ENCODE measurements at places on chromosomes 12 and 14. TPM values are rescaled to one million over a fixed set of nuclear protein-coding genes. Genes with fewer than 3 reads are reported as not detected.

Gene ITFG2
- 116 TPM for total RNA-seq

Gene NOVA1
- 8.0 TPM for total RNA-seq

Gene TMEM179
- 1.7 TPM for total RNA-seq

GRCh38 chr12:104494793-104495158 is 38.0 kb downstream of the CHST11 start:
- no peak for DNase-seq

Gene TAS2R14
- total RNA-seq: 3.4 TPM

DNA sequence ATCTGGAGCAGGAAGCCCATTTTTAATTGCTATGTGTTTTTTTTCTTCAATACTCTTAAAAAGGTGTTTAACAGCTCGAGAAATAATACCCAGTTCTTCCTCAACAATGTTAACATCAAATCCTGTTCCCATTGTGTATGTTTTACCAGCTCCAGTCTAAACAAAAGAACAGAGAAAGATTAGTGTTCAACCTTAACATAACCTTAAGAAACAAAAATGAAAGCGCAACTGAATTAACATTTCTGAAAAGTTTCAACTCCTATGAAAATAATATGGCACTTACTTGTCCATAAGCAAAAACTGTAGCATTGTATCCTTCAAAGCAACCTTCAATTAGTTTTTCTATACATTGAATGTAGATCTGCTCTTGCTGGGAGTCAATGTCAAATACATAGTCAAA is 73.2 kb downstream of the KIF21A start:
- no peak for DNase-seq

- no peak for DNase-seq
Observed at GRCh38 chr12:96889273-96889933, 17.7 kb upstream of the NEDD1 start.

GRCh38 chr12:80589077-80589476 is 118.4 kb upstream of the MYF6 start:
- DNase-seq: no peak

DNA sequence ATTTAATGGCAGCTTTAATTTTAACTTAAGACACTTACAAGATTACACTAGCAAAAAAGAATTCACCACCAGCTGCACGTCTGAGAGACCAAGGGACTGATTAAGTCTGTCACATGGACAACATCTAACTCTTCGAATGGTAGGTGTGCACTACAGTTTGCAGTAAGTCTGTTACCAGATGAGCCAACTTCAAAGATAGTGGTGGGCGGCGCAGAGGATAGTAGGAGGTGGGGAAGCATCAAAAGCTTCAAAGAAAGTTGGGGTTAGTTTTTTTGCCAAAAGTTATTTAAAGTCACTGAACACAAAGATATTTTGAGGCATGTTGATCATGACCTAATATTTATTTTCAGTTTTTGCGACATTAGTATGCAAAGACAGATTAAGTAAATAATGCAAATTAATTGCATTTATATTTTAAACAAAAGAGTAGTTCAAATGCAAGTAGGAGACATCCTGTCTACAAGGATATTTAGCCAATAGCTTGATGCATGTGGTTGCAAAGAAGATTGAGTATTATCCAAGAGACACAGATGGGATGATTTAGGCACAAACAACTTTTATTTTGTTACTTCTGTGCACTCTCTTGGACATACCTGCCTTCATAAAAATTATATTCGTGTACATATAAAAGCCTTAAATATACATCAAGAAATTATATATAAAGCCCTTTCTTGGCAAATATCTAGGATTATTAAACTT is 327.7 kb downstream of the BMP4 start:
- DNase-seq: no peak

DNA sequence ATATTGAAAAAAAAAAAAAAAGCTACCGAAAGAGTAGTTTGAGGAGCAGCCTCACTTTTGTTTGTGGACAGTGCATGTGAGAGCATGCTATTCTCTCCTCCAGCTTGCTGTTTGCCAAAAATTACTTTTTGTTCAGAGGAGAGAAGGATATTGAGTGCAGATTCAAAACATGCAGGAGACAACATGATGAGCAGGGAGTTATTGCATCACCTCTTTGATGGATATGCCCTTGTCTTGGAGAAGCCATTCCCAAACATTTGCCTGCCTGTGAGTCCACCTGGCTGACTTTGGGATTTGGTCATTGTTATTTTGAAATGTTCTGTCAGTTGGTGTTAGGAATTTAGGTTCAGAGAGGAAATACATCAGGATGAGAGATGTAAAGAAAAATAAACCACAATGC is 2.4 kb downstream of the C12orf75 start:
- DNase-seq: no peak

Gene TDRD9
- total RNA-seq: not detected

Gene LRP1
- 271 TPM for total RNA-seq

Gene SLC5A8
- total RNA-seq: 0.28 TPM

DNA sequence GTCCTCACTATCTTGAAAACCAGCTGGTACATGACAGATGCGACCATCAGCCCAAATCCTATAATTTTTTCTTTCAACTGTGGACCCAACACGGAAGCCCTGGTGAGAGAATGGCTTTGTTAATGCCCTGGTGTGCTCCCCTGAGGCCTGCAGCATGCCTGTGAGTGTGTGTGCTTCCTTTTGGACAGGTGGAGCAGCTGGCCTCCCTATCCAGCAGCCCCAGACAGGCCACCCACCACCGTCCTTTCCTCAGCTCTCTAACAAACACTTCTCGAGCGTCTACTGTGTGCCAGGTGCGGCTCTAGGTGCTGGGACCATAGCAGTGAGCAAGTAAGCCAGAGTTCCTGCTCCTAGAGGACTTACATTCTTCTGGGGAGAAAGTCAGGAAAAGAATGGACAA is 78.9 kb upstream of the GZMB start:
- no peak for DNase-seq

Gene JDP2
- total RNA-seq: 56.7 TPM

Gene CSRP2
- total RNA-seq: 1.9 TPM

DNA sequence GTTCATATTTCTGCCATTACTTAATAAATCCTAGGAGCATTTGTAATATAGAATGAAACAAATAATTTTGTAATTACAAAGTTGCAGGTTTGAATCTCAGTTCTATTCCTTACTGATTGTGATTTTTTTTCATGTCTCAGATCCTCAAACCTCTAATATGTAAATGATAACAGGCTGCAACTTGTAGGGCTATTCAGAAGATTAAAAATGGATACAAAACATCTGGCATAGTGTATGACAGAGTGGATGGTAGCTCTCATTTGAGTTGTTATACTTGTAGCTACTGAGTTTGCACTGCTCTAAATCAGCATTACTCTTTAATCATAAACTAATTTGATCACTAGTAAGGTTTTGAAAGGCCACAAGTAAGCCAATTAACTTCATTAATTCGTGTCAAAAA is 406.3 kb upstream of the MGAT4C start:
- DNase-seq: no peak

Gene GUCY2C
- total RNA-seq: 107 TPM

DNA sequence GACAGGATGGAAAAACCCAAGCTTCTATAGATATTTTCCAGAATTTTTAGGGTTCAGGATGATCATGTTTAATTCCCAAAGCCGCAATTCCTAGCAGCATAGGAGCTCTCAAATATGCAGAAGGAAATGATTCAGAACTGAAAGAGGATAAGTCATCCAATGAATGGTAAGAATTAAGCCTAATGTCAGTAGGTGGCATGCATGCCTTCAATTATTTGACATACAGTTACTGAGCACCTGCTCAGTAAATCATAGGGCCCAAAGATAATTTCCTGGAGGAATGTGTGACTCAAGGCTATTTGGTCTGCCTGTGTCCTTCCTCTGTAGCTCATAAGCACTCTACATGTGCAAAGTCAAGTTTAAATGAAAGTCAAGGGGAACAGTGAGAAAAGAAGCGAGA is 116.8 kb upstream of the SLC38A4 start:
- no peak for DNase-seq

Gene CMKLR1
- 2.0 TPM for total RNA-seq

GRCh38 chr14:105447651-105448640 is 26.7 kb upstream of the CRIP2 start:
- no peak for DNase-seq

Gene MED13L
- total RNA-seq: 181 TPM

Gene DNAJC22
- total RNA-seq: 5.0 TPM

DNA sequence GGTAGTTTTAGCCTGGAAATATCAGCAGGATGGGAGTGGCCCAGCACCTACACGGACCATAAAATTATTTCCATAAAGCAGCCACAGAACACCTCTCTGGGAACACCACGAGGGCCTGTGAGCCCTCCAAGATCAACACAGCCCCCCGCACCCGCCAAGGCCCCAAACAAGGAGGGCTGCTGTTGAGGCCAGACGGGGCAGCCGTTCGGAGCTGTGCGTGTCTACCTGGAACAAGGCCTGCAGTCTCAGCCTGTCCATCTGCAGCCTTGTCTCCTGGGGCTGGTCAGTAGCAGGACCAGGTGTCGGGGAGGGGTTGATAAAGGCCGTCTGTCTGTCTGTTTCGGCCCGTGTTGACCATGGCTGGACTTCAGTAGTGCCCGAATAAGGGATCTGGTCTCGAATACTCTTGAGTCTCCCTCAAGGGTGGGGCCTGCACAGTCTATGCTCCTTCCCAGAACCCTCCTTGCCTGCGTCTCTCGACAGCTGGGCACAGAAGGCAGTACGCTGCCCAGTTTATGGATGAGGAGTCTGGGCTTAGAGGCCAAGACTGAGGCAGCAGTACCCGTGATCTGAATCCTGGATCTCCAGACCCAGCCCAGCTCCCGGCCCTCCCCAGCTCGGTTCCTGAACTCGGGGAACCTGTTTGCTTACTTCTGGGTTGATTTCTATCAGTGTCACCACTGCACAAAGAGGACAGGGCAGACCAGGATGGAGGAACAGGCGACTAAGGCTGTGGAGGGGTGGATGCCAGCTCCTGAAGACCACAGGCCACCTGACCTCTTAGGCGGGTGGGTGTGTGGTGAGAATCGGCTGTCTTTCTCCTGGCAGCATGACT is 23.1 kb upstream of the DLK1 start:
- no peak for DNase-seq

DNA sequence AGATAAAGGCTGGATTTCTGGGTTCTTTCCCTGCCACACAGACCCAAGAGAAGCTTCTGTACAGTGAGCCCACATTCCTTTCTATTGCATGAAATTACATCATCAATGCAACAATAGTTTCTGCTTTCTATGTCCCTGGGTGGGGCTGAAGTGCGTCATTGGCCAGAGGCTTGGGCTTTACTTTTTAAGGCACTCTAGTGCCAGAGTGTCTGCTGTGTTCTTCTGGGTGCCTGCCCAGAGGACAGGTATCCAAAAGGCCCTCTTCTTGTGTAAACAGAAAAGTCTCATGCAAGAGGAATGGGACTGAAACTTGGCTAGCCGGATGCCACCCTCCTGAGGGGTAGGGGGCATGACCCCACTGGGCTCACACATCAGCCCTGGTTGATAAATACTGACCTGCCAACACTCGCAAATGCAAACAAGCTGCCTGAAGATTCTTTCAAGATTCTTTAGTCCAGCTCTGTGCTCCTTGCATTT is 5.9 kb downstream of the KRT86 start:
- no peak for DNase-seq

DNA sequence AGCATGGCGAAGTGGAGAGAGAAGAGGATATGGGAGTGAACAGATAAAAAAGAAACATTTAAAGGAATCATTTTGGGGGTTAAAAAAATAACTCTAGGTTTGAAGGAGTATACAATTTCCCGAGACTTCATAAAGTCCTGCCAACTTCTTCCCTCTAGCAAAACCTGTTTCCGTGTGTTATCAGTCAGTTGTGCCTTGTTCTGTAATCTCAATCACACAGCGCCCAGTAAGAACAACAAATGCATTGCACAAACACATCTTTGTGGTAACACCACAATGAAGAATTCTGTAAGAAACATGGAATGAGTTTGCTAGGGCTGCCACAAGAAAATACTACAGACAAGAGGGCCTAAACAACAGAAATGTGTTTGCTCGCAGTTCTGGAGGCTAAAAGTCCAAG is 144.7 kb upstream of the FUT8 start:
- DNase-seq: no peak

Gene PAH
- total RNA-seq: not detected

- no peak for DNase-seq
Observed at GRCh38 chr12:110930348-110931314, 10.3 kb upstream of the MYL2 start.

Gene KLHL33
- total RNA-seq: 0.13 TPM

GRCh38 chr14:24273422-24273998 is 2.1 kb upstream of the RABGGTA start:
- DNase-seq: no peak

Gene PTCSC3
- not detected for total RNA-seq

Gene CCDC38
- not detected for total RNA-seq

Gene CIT
- 75.9 TPM for total RNA-seq

DNA sequence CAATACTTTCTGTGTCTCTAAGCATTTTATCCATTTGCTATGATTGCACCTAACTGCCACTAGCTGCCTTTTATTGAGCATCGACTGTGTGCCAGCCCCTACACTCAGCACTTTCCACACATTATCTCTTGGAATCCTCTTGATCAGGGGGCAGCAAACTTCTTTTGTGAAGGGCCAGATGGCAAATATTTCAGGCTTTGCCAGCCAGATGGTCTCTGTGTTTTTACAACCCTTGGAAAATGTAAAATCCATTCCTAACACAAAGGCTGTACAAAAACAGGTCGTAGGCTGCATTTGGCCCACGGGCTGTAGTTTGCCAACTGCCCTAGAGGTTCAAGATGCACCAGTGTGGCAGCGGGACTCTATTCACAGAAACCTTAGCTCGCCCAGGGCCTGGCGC is 19.5 kb downstream of the FOXN4 start:
- no peak for DNase-seq

Gene C1QL4
- not detected for total RNA-seq

DNA sequence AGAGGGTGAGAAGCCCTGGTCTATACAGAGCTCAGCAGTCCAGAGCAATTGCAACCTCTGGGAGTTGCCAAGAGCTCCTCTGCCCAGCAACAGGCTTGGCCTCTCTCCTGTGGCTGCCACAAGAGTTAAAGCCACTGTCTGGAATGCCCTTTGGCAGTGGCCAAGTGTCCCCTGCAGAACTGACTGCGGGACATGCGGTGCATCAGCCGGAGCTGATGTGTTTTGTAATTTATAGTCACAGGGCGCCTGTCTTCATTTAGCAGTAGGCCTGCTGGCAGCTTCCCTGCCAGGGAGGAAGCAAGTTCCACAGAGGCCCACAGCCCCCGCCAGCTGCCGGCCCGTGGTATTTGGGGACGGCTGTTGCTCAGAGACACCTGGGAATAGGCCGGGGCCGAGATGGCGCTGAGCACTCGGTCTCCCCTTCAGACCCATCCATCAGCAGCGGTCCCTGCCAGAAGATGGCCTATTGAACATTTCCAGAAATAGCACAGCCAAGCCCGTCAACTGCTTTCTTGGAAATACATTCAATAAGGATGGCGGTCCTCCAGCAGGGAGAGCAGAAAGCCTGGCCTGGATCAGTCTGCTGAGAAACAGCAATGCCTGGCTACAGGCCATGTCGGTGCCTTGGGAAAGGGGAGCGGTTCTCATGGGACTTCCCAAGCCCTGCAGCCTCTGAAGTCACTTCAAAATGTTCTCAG is 217.4 kb downstream of the CRADD start:
- no peak for DNase-seq
